NCI-H526 treated with DMSO at 0.1 percent for 48 hours (cell line): ENCODE measurements at places on chromosomes 2 and 18.

DNA sequence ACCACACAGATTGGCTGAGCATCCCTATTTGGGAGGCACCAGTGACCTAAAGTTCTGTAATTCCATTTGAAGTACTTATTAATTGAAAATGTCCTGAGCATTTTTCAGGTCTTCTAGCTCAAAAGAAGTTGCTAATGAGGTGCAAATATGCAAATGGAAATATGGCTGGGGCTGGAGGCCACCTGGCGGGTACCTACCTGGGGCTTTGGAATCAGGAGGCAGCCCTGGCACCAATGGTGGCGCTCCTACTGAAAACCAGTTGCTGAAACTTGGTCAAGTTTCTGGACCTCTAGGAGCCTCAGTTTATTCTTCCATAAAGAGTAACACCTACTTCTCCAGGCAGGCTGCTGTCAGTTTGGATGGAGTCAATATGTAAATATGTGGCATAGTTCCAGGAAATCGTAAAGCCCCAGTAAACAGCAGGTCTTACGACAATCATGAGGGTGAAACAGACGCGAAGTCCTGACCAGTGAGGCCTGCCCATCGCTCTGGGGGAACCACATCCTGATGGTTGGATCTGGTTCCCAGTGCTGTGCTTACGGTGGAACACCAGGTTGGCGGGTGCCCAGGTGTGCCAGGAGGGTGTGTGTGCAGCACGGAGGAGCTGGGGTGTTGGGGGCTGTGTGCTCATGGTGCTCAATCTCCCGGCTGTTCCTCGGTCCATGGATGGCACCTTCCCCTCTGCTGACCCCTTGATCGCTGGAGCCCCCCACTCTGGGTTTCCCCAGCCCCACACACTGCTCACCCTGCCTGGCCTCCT is 186.1 kb downstream of the TWIST2 start:
- peak; percentile 29 for DNase-seq

DNA sequence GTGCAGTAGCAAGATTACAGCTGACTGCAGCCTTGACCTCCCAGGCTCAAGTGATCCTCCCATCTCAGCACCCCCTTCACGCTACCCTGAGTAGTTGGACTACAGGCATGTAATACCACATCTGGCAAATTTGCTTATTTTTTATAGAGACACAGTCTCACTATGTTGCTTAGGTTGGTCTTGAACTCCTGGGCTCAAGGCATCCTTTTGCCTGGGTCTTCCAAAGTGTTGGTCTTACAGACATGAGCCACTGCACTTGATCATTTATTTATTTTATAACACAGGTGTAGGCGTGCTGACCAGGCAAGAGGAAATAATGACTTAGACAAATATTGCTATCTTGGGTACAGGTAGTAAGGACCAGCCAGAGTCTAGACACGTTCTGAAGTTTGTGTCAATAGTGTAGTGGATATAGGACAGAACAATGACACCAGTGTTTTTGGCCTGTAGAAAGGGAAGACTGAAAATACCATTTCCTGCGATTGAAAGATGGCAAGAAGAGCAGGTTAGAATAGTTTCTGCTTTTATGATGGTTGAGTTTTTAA is 71.0 kb upstream of the THUMPD2 start:
- no peak for DNase-seq

GRCh38 chr2:212943351-212943750 is 208.1 kb downstream of the IKZF2 start:
- no peak for DNase-seq

- no peak for DNase-seq
Observed at GRCh38 chr2:234334151-234334550, 162.7 kb downstream of the ARL4C start.

DNA sequence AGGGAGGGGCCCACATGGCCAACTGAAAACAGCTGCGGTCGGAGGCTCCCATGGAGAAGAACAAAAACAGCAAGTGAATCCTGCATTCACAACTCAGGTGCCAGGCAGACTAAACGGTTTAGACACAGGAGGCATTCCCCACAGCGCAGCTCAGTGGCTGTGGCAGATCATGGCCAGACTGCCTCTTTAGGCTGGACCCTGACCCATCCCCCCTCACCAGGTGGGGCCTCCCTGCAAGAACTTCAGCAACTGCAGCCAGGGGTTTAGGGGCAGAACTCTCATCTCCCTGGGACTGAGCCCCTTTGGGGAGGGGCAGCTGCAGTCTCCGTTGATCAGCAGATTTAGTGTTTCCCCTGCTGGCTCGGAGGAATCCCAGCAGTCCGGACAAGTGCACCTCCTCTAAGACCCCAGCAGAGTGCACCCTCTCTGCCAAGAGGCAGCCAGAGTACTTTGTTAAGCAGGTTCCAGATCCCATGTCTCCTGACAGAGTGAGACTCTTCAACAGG is 346.7 kb downstream of the SS18 start:
- DNase-seq = no peak

DNA sequence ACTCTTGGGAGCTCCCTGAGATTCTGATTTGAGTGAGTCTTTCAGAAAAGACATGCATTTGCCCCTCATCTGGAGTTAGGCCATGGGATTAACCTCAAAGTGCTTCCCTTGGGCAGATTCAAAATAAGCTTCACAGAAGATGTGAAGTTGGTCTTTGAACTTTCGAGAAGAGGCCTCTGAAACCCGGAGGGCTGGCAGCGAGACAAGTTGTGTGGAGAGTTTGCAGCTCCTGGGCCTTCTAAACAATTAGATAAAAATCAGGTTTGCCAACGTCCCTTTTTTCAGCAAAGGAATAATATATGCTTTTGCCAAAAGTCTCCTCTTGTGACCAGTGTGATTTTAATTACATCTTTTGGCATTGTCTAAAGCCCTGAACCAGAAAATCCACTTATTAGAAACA is 489.7 kb downstream of the SOX11 start:
- no peak for DNase-seq

GRCh38 chr18:35174093-35174731 is 66.6 kb upstream of the ZNF397 start:
- no peak for DNase-seq

DNA sequence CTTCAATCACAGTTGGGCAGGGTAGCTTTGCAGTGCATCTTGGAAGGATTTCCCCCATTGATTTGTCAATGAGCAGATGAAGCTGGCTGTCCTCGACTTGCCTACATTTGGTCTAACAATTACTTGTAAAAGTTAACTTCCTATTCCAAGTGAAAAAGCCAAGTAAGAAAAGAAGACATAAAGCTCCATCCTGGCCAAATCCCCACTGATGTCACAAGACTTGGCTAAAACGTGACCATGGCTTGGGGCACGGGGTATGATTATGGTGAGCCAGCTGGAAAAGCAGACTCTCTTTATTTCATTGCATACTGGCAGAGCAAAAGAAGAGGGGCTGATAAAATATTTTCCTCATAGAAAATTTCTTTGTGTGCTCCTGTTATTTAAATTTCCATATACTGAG is 25.4 kb upstream of the PID1 start:
- no peak for DNase-seq

- no peak for DNase-seq
Observed at GRCh38 chr2:160561551-160562295, 68.1 kb upstream of the RBMS1 start.

- DNase-seq = no peak
Observed at GRCh38 chr2:112812318-112813267, 24.0 kb downstream of the IL1B start.

- DNase-seq = no peak
Observed at GRCh38 chr2:44295633-44296359, 20.5 kb downstream of the SLC3A1 start.

- DNase-seq = peak; percentile 80
Observed at GRCh38 chr2:10072656-10073480, 7.3 kb downstream of the CYS1 start.

DNA sequence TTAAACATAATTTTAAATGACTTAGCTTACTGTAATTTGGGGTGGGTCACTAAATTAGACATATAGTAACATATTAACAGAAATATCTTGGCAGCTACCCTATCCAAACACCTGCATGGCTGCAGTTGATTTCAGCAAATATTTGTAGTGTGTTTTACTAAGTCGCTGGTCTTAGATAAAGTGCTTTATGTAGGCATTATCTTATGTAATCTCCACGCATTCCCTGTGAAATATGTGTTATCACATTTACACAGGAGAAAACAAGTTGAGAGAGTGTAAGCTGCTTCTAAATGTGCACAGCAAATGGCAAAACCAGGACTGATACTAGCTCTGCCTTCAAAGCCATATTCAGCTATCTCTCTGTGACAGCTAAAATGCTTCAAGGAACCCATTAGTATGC is 72.0 kb downstream of the NYAP2 start:
- DNase-seq = no peak

- DNase-seq = no peak
Observed at GRCh38 chr2:140696449-140696848, 1434.4 kb downstream of the LRP1B start.

- DNase-seq = no peak
Observed at GRCh38 chr2:128511731-128512378, 193.2 kb upstream of the HS6ST1 start.

DNA sequence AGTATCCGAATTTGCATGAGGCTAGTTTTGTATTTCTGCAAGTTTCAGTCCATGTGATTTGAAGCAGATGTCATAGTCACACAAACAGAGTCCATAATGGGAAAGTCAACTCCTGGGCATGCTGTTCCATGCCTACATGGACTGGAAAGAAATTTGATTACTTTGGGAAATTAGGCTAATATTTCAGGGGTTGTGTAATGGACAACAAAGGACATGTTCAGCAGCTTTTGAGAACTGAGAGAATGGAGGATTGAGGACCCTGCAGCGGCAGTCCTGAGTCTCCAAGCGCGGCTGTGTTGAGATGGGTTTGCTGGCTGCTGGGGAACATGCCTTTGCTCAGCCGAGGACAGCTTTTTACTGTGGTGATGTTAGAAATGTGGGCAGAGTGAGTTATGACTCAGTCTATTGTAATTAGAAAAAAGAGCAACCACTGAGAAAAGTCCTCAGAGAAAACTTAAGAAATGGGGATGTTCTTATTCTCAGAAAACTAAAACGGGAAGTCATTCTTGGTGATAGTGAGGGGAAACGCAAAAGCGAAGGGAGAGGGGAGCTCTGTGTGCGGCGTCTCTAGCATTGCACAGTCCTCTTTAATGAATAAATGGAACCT is 149.2 kb downstream of the FAM210A start:
- no peak for DNase-seq
